ENCODE measurements at places on chromosomes 1 and 21.
A peak's percentile ranks its signal among the peaks of the same experiment; 100 is the strongest.

- DNase-seq: no peak
These were observed 6.7 kb downstream of the ECE1 start for GRCh38 chr1:21283524-21283923.

DNA sequence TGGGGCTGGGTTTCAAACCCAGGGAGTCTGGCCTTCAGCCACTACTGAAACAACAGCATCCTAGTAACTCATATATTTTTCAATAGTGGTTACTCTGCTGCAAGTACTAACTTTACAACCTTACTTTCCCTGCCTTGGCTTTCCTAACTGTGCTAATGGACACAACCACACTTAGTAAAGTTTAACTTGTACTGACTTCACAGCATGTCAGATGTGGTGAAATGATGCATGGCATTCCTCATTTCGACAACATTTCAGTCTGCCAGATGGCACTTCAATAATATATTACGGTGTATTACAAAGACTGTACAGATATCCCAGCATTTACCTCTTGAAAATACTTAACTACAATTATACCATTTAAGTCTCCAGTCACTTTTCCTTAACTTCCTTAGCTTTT lies 27.8 kb downstream of the LRRC7 start:
- no peak for DNase-seq

DNA sequence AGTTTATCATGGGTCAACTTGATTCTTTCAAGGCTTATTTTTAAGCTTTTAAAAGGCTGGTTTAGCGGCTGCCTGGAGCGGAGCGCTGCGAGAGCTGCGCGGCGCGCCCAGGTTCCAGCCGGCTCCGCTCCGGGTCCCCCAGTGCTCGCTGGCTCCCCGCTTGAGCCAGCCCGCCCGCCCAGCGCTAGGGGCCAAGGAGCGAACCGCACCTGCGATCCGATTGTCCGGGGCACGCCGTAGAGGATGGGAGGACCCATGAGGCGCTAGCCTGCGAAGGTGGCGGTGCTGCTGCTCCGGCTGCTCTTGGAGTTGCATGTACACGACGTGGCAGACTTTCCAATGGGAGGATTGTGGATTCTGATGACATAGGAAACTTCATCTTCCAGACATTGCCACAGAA lies 9.9 kb upstream of the CFHR4 start:
- DNase-seq: no peak

GRCh38 chr1:113871597-113872113 lies at the start of gene PTPN22:
Gene PTPN22 (minus strand): TSS chr1:113871712.
- peak; percentile 62 for DNase-seq

- DNase-seq: no peak
These were observed 1.2 kb downstream of the PIGP start for GRCh38 chr21:37071561-37072273.

DNA sequence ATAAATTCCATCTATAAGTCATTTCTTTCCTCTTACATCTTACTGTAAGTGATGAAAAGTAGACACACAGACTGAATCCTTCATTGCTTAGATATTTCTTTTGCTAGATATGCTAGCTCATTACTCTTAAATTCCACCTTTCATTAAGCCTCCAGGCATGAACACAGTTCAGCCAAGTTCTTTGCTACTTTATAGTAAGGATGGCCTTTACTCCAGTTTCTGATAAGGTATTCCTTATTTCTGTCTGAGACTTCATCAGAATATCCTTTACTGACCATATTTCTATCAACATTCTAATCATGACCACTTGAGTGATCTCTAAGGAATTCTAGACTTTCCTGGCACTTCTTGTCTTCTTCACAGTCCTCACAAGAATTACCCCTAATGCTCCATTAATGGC lies 191.7 kb upstream of the KCTD3 start:
- no peak for DNase-seq

DNA sequence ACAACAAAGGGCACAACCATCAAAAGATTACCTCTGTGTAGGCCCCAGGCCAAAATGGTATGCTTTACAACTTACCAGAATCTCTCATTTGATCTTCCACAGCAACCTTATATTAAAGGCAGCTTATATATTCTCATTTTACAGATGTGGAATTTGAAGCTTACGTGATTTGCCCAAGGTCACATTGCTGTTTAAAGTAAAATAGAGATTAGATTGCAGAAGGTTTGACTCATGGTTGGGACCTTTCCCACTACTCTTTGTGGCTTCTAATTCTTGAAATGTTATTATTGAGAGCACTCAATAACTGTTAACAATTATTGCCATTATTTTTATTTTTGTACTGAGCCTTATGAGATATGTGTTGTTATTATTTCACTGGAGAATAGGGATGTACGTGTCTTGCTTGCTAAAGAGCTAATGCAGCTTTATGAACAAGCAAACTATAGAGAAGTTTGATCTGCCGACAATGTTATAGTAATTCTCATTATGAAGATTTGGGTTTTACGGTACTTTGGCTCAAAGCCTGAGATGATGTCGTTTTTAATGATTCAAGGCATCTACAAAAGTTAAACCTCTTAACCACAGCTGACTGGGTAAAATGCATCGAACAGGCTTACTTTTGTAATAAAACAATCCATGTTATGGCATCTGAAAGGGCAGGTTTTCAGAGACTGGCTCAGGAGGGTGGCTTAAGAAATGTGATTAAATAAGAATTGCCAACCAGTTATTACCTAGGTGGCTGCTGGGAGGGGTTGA lies 43.3 kb upstream of the TSNAX start:
- no peak for DNase-seq

DNA sequence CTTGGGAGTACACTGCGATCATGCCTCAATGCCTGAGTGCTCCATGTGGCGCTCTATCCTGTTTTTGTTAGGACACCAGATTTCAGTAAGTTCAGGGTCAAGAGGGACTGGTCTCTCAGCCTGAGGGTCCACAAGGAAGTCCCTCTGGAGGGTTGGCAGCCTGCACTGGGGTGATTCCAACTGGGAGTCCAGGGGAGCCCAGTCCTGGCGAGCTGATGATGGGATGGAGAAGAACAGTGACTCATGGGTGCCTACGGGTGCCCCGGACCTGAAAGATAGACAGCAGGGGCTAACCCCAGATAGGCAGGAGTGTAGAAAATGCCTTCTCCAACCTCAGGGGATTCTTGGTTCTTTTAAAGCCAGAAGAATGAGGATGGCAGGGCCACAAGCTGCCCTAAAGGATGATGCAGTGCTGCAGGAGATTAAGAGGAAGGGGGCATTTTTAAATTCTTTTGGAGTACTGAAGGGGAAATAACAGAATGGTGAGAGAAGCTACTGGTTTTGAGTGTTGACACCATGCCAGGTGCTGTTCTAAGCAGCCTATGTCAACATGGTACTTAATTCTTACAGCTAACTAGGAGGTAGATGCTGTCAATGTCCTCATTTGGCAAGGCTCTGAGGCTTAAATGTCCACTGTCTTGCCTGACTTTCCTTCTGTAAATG lies 68.4 kb upstream of the TLR5 start:
- no peak for DNase-seq

- no peak for DNase-seq
These were observed 254.8 kb upstream of the GREM2 start for GRCh38 chr1:240866724-240867123.

DNA sequence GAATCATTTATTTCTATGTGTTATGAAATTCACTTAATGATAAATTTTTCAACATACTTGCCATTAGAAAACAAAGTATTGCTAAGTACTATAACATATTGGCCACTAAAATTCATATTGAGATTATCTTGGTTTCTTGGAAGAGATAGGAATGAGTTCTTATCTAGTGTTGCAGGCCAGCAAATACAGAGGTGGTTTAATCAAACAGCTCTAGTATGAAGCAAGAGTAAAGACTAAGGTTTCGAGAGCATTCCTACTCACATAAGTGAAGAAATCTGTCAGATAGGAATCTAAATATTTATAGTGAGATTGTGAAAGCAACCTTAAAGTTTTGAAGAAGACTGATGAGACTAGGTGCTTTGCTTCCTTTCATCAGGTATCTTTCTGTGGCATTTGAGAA lies 37.9 kb upstream of the FOXE3 start:
- no peak for DNase-seq

DNA sequence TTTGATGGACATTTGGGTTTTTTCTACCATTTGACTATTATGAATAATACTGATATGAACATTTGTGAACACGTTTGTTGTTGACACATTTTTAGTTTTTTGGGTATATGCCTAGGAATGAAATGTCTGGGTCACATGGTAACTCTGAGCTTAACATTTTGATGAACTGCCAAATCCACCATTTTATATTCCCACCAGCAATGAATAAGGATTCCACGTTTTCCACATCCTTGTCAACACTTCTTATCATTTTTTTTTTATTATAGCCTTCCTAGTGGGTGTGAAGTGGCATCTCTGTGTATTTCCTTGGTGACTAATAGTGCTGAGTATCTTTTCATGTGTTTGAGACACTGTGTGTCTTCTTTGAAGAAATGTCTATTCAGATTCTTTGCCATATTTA lies 67.6 kb downstream of the RASAL2 start:
- DNase-seq: no peak

DNA sequence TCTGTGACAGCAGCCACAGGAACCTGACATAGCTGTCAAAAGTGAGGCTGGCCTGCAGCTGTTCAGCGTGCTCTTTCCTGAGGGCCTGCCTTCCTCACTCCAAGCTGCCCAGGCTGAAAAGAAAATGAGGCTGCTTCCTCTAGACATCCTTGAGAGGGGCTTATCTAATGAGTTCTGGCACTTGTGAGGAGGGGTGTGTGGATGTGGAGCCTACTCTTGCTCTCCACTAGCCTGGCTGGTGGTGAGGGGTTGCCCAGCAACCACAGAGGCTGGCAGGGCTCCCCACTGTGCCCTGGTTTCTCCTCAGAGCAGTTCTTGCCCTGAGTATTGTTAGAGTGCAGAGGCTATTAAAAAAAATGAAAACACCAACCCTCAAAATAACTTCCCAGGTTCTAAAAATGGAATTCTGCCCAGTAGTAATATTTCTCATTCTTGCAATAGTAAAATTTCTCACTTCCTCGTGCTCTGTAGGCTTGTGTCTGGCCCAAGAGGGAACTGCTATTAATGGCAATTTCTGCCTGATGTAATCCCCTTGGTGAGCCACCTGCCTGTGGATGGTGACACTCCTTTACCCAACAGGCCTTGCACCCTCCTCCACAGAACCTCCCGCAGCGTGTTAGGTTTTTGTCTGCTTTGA lies 52.6 kb upstream of the EPS8L3 start:
- DNase-seq: no peak

DNA sequence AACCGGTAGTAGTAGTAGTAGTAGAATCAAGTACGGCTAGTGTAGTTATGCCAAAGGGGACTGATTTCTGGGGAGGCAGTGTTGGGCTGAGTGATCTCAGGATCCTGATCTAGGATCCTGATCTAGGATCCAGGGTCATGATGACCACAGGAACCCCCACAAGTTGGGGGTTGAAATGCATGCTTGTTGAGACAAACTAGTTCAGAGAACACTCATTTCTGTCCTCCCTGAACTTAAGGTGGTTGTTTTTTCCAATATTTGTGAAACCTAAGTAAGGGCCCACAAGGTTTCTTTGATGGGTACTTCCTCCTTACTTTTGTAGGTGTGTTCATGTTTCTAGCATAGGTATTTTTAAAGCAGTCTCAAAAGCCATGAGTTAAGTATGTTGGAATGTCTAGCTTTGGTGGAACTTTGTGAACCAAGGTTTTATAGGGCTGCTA lies 33.9 kb upstream of the PDC start:
- DNase-seq: no peak

GRCh38 chr1:35178874-35179380 lies 14.0 kb downstream of the SFPQ start:
- DNase-seq: no peak

GRCh38 chr1:214296860-214297745 lies 16.1 kb downstream of the SMYD2 start:
- DNase-seq: no peak

GRCh38 chr21:16117851-16118590 lies 388.2 kb downstream of the USP25 start:
- DNase-seq: no peak

- no peak for DNase-seq
These were observed 36.8 kb upstream of the SLC16A1 start for GRCh38 chr1:112992780-112993179.

DNA sequence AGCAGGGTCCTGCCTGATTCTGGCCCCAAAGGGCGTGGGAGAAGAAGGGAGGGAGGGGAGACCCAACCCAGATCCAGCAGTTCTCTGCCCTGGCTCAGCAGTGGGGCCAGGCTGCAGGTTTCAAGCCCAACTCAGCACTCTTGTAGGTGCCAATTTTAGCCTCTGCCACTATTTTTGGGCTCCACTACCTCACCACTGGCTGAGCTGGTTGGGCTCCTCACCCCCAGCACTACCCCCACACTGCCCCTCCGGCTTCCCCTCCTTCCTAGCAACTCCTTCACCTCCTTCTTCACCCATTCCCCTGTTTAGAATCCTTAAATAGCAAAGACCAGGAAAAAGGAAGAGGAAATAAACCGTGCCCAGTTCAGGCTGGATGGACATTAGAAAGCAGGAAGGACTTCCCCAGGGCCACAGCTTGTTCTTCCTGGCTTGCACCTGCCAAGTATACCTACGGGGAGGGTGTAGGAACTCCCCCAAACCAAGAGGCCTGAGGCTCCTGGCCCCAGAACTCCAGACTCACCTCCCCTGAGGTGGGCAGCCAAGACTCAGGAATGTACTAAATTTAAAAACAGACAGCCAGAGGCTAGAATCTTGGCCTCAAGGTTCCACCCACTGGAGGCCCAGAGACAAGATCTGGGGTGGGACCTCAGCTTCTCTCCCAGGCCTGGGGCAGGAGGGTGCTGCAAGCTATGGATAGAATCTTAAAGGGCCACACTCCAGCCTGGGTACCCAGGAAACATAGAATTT lies 1.4 kb upstream of the ARHGEF2 start:
- no peak for DNase-seq

GRCh38 chr21:41227357-41228005 lies 59.5 kb downstream of the BACE2 start:
- no peak for DNase-seq

GRCh38 chr1:10851024-10852013 lies 54.9 kb upstream of the CASZ1 start:
- no peak for DNase-seq

DNA sequence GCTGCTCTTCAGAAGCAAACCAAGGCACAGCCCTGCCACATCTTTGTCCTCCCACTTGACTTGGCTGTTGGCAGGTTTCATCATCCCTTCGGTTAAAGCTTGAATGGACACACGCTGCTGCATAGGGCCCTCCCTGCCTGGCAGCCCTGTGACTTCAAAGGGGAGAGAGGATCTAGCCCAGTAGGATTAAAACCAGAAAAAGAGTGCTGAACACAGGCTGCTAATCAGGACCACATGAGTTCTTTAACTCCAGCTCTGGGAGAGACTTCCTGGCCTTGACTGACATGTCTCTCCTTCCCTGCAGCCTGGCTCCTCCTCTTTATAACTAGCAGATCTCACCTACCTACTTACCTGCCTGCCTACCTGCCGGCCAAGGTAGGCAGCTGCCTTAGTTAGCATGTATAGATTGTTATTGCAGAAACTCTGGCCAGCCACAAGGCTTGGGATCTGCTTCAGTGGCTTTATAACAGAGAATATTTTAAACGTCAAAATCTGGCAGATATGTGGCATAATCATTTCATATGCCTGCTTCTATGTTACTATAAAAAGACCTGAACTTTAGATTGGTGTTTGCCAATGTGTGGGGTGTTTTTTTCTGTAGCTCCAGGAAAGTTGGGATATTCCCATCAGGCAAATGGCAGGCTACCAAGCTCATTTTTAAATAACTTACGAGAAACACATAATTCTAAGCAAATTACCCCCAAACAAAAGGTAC lies 49.4 kb downstream of the ERG start:
- no peak for DNase-seq
